Right ventricle myocardium inferior (tissue), 1 donor: ENCODE measurements at places on chromosomes 12 and 14.
A peak's percentile ranks its signal among the peaks of the same experiment; 100 is the strongest.

DNA sequence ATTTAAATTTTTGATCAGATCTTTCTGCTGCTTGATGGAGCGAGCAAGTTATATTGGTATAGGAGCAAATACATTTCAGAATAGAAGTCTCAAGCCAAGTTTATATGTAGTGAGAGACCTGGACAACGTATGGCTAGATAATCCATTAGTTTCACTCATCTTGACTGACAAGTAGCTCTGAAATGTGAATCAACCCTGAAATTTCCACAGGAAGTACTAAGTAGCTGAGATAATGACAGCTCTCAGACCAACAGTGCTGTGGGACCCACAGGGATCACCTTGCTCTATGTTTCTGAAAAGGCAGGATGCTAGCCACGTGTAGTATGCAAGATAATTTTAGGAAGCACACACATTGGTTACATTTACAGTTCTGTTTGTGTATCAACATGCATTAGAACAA lies 258.6 kb upstream of the FOXN3 start:
- DNase-seq: no peak

DNA sequence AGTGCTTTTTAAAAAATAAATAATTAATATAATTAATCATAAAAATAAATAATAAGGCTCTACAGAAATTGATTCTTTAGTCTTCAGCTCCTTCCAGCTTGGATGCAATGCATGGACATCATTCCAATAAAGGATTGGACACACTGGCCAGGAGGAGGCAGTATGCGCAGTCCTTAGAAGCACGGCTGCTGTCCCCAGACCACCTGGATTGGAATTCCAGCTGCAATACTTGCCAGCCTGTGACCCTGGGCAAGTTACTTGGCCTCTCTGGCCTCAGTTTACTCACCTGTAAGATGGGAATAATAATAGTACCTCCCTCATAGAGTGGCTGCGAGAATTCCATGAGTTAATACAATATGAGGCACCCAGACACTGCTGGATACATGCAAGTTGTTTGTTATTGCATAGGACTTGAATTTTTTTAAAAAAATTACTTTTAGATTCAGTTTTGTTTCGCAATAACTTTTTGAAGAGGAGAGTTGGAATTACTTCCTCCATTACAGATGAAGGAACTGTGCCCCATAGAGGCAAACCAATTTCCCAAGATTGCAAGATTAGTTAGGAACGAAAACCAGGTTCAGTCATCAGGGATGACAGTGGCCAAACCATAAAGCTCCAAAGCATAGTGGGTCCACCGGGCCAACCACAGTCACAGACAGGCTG lies 12.2 kb downstream of the RPH3A start:
- no peak for DNase-seq

- no peak for DNase-seq
Observed at GRCh38 chr14:71220462-71220861, 313.2 kb downstream of the PCNX1 start.

DNA sequence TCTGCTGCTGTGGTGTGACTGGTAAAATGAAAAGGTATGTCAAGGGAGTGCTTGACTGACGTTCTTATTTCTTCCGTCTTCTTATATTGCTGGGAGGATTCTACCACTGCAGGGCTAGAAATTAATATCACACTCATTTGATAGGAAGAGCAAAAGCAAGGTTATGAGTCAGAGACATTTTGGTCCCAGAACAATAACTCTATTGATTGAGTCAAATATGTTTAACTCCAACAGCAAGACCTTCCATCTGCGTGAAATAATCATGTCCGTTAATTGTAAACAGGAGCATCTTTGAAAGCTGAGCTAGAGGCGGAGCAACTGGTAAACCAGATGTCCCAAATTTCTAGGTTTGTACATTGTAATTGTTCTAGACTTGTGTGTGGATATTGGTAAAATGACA lies 1293.6 kb downstream of the AACS start:
- DNase-seq: no peak

DNA sequence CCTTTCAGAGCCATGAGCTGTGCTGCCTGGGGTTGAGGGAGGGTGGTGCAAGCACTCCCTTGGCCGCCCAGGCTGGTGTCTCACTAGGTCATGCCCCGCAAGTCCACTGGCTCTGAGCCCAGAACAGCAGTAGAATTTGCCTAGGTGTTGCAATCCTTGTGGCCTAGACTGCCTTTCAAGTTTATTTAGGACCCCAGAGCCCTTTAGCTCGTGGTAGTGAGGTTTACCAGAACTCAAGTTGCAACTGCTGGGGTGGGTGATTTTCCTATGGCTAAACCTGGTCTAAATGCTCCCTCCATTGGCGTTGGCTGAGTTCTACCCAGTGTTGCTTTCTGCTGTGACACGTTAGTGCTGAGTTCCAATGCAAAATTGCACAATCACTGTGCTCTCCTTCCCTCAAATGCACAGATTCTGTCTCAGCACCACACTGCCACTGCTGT lies 287.2 kb downstream of the BCAT1 start:
- DNase-seq: peak; percentile 75

GRCh38 chr12:42585841-42586216 lies 3.7 kb downstream of the PRICKLE1 start:
- no peak for DNase-seq

- no peak for DNase-seq
Observed at GRCh38 chr14:42130815-42131214, 524.1 kb downstream of the LRFN5 start.

GRCh38 chr14:58731465-58732293 lies 93.9 kb downstream of the DACT1 start:
- DNase-seq: no peak

- DNase-seq: no peak
Observed at GRCh38 chr14:85895603-85896002, 365.7 kb downstream of the FLRT2 start.

DNA sequence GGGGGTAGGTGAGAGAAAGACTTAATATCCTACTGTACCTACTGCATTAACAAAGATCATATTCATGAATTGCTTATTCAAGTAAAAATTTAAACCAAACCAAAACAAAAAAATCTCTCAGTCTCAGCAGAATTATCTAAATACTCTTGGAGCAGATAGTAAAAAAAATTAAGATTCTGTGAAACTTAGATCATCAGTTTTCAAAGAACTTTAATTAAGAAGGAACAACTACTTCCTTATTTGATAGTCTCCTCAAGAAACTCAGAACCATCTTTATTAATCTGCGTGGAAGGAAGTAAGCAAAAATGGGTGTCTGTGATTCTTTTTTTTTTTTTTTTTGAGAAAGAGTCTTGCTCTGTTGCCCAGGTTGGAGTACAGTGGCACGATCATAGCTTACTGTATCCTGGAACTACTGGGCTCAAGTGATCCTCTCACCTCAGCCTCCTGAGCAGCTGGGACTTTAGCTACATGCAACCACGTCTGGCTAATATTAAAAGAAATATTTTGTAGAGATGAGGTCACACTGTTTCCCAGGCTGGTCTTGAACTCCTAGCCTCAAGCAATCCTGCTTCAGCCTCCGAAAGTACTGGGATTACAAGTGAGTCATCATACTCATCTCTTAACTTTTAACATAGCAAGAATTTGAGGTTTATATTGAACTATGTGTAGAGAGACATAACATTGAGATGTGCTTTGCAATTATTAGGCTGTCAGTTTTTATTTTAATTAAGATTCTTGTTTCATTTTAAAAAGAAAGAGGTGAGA lies 37.4 kb downstream of the GAS2L3 start:
- DNase-seq: no peak

- no peak for DNase-seq
Observed at GRCh38 chr12:62744551-62744950, 190.4 kb downstream of the PPM1H start.

DNA sequence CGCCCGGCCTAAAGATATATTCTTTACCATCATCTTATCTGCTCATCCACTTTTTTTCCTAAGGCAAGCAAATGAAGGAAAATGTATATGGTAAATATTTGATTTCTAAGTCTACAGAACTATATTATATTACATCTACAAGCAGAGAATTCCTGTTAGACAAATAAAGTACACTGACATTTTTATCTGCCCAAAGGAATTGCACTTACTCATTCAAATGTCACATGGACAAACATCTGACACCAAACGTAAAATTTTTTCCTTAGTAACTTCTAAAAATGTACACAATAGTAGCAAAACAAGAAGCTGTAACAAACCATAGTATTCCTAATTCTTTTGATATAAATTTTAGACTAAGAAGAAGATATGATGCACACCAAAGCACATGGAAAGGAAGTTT lies 51.0 kb downstream of the SPPL3 start:
- DNase-seq: no peak

GRCh38 chr12:101110866-101111265 lies 99.2 kb downstream of the SLC5A8 start:
- no peak for DNase-seq

DNA sequence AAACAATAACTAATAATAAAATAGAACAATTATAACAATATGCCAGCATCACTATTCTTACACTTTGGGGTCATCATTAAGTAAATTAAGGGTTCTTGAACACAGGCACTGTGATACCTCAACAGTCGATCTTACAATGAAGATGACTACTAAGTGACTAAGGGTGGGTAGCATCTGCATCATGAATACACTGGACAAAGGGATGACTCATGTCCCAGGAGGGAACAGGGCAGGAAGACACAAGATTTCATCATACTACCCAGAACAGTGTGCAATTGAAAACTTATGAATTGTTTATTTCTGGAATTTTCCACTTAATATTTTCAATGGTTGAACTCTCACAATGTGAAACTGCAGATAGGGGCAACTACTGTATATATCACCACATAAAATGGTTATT lies 19.7 kb downstream of the TSPAN19 start:
- DNase-seq: no peak

DNA sequence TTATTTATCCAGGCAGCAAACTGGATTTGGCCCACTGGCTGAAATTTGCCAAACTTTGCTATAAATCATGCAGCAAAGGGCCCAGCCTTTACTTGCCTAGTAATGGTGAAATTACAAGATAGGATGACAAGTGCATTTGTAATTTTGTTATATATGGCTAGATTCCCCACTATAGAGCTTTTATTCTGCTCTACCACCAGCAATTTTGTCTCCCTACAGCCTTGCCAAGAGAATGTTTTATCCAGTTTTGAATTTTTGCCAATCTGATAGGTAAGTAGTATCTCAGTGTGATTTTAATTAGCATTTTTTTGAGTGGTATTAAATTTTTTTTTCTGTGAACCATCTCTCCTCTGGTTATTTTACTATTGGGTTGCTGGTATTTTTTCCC lies 161.6 kb downstream of the SLC41A2 start:
- DNase-seq: no peak

DNA sequence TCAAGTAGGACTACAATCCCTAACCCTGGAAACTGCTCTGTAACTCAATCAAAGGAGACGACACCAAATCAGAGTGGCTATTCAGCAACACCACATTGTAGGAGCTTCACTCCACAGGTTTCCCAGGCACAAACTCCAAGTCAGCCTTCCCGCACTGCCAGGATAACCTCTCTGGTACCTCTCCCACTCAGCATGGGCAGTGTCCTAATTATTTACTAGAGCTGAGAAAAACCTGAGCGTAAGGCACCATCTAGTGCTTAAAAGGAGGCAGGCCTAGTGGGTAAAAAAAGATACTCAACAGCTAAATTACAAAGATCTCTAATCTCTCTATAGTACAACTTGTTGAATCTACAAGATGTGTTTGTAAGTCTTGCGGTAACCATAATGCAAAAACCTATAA lies 36.1 kb downstream of the PARP11 start:
- DNase-seq: no peak

DNA sequence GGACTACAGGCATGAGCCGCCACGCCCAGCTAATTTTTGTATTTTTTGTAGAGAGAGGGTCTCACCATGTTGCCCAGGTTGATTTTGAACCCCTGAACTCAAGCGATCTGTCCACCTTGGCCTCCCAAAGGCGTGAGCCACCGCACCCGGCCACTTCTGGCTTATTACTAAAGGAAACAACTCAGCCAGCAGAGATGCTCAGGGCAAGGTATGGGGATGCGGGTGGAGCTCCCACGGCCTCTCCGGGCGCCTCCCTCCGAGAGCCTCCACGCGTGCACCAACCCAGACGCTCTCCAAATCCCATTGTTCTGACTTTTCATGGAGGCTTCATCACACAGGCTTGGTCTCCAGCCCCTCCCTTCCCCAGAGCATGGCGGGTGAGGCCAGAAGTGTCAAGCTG lies 6.1 kb upstream of the GPR132 start:
- DNase-seq: no peak

DNA sequence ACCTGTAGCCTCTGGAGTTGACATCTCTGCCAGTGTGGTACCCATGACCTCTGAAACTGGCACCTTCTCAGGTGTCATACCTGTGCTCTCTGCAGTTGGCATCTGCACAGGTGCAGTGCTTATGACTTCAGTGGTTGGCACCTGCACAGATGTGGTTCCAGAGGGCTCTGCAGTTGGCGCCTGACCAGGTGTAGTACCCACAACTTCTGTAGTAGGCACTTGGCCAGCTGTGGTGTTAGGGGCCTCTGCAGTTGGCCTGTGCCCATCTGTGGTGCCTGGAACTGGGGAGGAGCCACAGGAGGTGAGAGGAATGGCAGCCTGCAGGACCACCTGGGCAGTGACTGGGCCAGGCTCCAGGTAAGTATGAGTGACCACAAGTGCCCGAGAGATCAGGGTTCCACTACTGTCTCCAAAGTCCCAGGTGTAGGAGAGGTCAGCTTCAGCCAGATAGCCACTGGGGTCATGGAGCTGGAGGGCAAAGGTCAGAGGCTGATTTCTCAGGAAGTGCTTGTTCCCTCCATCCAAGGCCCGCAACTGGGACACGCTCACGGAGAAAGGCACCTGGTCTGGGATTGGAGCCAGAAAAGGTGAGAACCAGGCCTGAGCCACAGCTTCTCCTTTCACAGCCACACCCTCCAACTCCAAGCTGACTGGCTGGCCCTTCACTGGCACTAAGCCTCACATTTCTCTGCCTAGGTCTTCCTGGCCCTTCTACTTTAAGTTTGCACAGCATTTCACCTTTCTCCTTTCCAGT lies 8.6 kb downstream of the PMEL start:
- no peak for DNase-seq

- DNase-seq: no peak
Observed at GRCh38 chr12:132117558-132117875, 26.6 kb downstream of the DDX51 start.

- no peak for DNase-seq
Observed at GRCh38 chr12:111467092-111467856, 61.6 kb downstream of the SH2B3 start.

DNA sequence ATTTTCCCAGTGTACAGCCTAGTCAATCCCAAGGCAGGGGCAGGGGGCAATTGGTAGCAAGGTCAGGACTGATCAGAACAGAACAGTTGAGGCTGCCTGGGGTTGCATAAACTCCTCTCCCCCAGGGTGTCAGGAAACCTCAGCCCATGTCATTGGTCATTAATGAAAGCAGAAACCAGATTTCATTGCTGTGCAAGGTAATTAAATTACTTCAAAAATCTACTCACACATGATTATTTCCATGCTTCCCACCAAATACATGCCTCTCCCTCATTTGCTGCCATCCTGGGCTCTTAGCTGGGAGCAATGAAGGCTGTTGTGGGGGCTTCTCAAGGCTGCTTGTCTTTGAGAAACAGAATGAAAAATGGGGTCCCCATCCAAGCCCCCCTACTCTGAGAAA lies 124.2 kb downstream of the PHETA1 start:
- DNase-seq: no peak

GRCh38 chr12:122080149-122081082 lies 1.9 kb downstream of the MLXIP start:
- DNase-seq: peak; percentile 65
